ENCODE measurements at places on chromosomes 16 and 17.

GRCh38 chr17:14919631-14920213 is 345.4 kb downstream of the PMP22 start:
- no peak for DNase-seq

- no peak for DNase-seq
Observed at GRCh38 chr17:66790501-66791061, 44.3 kb upstream of the CACNG5 start.

DNA sequence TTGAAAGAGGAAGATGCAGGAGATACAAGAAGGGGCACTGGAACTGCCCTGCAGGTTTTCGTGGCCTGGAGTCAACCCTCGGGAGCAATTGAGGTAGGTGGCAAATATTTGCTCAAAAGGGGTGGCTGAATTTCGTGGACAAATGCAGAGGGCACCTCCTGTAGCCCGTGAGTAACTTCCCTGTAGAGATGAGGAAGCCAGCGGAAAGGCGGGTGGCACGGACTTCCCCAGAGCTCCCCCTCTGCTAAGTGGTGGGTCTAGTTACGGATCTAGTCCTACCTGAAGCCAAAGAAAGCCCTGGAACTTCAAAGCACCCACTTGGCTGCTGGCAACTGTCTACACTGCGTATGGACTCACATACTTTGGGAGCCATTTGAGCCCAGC is 1.0 kb upstream of the ATP2C2 start:
- DNase-seq: no peak

- DNase-seq: peak; percentile 81
Observed at GRCh38 chr17:2399572-2400473, 1.0 kb downstream of the MNT start.

DNA sequence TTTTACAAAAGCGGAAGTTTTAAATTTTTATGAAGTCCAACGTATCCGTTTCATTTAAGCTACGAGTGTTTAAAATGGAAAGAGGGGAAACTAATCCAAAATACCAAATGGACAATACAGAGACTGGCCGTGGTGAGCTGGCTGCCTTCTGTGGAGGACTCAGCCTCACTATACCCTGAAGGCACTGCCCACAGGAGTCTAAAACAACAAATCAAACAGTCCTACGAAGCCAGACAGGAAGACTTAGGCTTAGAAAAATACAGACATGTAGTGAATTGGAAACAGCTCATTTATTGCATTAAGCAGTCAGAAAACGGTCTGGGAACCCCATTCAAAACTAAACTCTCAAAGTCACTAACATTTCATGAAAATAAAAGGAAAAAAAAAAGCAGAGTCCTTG is 75.1 kb downstream of the CYTH1 start:
- DNase-seq: no peak

DNA sequence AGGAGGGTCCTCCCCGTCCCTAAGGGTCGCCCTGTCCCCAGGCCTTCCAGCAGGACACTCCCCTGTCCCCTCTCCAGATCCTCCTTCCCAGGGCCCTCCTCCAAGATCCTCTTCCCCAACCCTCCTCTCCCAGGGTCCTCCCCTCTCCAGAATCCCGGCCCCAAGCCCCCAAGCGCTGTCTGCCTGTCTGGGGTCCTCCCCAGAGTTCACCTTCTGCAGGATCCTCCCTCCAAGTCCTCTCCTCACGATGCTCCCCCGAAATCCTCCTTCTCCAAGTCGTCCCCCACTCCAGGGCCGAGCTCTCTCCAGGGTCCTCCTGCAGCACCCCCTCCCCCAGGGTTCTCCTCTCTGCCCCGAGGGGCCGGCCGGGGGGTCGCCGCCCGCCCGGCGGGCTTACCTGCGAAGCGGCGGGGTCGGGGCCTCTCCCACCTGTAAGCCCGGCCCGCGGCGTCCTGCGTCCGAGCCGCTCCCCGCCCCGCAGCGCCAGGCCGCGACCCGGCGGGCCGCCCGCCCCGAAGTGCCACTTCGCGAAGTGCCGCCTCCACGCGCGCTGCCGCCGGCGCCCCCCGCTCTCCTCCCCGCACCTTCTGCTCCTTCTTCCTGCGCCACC is 678 bp upstream of the BAIAP2 start:
- no peak for DNase-seq

DNA sequence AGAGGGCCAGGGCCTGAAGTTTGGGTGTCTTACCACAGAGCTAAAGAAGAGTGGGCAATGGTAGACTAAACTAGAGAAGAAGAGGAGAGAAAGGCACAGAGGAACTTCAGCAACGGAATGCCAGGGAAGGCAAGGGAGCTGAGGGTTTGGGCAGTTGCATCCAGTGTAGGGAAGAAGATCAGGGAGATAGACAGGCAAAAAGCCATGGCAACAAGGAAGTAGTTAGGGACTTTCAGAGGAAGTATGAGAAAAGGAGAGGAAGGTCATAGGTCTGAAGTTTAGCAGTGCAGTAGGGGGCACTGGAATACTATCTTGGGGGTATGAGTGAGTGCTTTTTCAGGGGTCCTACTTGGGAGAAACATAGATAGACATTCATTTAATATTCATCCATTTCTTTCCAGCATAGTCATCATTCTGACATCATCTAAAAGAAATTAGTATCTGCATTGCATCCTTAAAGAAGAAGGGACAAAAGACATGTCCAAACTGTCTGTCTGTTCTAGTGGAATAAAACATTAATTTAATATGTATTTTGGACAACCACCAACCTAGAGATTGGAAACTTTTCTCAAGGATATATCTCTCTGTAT is 2.2 kb upstream of the NF1 start:
- no peak for DNase-seq

DNA sequence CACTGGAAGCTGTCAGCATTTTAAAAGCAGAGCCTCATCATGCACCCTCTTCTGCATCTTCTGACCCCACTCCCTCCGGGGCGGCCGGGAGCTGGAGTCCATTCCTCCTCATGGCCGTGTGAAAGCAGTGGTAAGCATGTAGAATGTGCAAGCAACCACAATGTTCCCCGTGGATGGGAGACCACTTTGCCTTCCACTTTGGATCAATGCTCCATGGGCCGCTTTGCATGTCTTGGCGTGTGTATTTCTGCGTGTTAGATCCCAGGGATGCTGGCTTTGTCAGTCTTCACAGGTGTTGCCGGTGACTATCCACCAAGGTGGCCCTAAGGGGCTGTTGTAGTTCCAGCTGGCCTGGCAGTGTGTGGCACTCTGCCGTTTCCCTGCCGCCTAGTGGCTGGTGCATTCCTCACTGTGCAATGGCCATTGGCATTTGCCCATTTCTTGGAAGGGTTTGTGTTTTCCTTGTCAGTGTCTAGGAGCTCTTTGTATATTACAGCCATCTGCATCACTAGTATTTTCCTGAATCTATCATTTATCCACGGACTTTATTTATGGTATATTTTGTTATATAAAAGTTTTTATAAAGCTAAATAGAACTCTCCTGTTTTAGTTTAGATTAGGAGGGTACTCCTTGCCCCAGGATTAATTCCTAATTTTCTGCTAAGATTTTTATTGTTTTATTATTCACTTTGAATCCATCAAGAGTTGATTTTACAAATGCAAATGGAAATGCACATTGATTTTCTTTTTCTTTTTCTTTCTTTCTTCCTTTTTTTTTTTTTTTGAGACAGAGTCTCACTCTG is 5.8 kb upstream of the ALDH3A1 start:
- DNase-seq: no peak

DNA sequence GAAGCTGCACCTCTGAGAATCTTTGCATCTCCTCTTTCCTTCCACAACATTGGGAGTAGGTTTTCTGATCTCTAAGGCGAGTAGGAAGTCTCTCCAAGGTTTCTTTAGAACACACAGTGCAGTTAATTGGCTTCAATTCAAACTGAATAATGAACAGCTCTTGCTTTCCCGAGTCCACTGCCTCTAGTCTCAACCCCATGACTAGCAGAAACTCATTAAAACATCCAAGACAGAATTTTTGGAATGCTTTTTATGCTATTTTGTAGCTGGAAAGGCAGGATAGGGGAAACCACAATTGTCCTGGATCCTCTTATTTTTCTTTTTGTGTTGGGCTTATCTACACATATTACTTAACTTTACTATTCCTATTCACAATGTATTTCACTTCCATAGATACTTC is 206.6 kb downstream of the CDH8 start:
- no peak for DNase-seq

GRCh38 chr16:26531290-26531730 is 535.4 kb upstream of the C16orf82 start:
- DNase-seq: no peak

DNA sequence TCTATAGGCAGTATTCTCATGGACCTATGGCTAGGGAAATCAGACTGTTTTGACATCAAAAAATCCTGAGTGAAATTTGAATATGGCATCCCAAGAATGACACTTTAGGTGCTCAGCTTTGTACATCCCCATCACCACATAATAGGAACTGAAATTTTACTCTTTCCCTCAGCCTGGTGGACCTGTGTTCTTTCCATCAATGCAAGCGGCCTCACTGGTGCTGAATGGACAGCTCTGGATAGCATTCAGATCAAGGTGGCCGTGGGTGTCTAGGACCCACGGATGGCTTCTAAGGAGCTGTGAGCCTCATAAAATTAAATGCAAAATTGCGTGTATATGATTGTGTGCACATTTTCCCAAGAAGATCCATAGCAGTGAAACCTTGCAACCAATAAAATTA is 152.6 kb downstream of the MAP2K6 start:
- DNase-seq: no peak

DNA sequence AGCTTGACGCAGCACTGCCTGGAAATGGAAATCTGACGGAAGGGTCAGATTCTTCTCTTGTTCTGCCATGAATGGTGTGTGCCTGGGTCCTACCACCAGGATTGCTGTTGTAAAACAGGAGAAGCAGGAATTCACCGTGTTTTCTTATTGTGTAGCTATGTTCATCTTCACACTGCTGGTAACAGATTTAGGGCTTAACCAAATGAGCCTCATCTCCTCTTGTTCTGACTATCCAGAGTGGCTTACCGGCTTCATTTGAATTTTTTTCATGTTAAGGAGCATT is 97.3 kb upstream of the CHMP6 start:
- DNase-seq: no peak

DNA sequence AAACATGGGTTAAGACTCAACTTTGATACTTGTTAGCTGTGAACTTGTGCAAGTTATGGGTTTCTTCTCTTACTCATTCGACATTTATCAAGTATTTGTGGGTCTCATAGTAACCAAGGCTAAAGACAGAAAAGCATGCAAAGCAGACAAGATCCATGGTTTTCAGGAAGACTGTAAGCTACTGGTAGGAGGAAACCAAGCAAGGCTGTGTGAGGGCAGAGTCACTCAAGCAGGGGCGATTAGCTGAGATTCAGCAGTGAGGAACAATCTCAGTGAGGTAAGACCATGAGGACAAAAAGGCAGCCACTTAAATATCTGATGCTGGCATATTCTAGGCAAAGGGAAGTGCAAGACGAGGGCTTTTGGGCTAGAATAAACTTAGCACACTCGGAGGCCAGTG is 29.5 kb downstream of the MBTD1 start:
- no peak for DNase-seq

GRCh38 chr16:89154390-89155183 is 17.0 kb upstream of the CDH15 start:
- no peak for DNase-seq

All from neural crest cell (in vitro differentiated cells).